ENCODE measurements at places on chromosomes 12 and 14.

GRCh38 chr14:28577711-28578131 is 188.9 kb upstream of the FOXG1 start:
- DNase-seq: no peak

- no peak for DNase-seq
These were observed 60.4 kb upstream of the KTN1 start for GRCh38 chr14:55519473-55520080.

DNA sequence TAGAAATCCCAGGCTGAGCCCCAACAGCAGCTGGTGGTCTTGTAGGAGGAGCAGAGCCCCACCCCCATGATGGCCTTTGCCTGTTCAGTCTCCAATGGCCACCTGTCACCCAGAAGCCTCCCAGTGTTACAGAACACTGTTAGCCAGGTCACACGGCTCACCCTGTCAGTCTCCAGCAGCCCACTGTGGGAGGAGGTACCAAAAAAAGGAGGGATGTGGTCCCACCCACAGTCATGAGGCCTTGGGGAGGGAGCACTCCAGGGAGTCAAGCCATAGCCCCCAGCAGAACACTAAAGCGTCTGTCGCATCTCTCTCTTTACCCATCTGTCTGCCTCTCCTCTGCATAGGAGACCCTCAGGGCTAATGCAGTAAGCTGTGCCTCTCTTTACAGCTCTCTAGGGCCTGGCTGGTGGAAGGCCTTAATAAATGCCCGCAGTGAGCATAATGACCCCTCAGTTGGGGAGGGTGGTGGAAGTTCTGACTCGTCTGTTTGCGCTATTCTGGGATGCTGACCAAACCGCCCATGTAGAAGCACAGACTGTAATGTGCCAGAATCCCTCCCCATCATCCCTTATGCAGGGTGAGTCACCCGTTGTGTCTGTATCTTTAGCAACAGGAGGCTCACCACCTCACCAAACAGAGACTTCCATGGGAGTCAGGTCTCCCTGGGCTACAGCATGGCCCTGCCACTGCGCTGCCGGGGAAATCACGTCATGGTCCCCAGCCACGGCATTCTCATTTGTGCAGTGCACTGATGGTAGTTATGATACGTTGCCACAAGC is 14.6 kb downstream of the C14orf132 start:
- DNase-seq: no peak

DNA sequence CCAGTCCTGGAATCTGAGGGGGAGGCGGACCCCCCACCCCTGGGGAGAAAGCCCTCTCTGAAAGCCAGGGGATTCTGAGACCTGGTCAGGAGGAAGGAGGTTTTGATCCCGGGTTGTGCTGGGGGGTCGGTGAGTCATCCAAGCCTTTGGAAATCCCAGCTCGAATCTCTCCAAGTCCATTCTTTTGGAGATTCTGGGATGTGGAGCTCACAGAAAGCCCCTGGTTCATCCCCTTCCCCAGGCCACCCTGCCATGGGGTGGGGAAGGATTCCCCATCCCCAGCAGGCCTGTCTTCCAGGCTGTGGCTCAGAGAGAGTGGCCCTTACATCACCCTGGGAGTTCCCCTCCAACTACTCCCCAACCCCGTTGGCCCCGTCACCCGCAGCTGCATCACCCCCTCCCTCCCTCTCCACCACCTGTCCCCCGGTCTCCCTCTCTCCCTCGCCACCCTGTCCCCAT is 14.3 kb downstream of the EXOC3L4 start:
- no peak for DNase-seq

GRCh38 chr14:91272341-91273272 is 28.1 kb upstream of the GPR68 start:
- DNase-seq: no peak

GRCh38 chr14:74905595-74906142 is 17.4 kb downstream of the RPS6KL1 start:
- DNase-seq: peak; percentile 69

DNA sequence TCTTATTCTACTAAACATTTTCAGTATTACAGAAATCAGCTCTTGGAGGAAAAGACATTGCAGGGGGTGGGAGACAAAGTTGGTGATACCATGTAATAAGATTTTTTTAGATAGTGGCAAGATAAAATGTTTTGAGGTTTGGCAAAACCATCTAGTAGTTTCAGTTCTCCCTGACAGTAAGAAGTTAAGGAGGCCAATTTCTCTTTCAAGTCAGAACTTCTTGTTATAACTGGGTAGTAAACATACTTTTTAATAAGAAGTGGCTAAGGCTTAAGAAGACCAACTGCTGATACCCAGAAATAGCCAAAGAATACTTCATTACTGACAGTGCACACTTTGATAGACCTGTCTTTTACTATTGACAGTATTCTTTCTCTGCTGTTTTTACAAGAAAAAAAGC is 452.3 kb downstream of the DIO2 start:
- no peak for DNase-seq

DNA sequence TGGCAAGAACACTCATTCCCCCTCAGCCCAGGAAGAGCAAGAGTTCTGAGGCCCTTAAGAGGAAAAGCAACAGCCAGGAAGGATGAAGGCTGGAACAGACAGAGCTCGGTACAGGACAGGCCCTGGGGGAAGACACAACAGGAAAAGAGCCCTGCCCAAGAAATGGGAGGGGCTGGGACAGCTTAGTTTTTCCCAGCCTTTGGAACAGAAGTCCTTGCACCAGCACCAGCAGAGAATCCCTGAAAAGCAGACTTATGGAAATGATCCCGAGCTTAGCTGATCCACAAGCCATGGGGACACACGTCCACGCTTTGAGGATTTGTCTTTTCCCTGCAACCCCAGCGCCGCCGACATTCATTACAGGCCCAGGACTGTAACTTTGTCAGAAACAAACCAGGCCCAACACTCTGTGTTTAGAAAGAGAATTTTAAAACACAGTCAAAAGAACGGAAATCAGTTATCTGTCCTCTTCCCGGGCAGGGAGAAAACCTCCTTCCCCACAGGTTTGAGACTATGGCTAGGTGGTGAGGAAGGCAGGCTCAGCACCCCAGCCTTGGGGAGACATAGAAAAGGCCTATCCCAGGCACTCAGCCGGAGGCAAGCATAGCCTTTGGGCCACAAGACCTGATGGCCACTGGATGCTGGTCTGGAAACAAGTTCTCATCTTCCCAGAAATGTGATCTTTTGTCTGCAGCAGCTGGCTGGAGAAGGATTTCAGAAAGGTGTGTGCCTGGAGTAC is 4.0 kb upstream of the AVIL start:
- no peak for DNase-seq

DNA sequence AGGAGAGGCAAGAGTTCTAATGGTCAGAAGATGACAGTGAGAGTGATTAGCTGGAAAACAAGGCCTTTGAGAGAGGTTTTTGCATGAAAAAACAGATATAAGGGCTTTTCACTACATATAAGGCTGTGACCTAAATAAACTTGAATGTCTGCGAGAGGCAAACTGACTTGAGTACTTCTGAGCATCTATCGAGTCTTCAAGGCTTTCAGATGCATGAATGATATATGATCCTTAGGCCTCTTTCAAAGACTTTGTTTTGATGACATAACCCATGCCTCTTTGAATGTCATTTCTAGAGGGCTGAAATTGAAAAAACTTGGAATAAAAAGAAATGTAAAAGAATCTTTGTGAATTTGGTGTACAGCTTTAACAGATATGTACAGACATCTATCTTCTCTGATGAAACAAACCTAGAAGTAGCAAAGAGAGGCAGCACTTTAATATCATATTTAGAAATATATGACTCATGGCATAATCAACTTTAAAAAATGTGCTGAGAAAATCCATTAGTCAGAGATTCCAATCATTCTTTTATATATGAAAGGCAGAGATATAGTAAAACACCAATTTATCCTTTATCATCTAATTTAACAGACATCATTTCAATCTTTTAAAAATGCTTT is 72.6 kb downstream of the PPM1H start:
- DNase-seq: no peak

DNA sequence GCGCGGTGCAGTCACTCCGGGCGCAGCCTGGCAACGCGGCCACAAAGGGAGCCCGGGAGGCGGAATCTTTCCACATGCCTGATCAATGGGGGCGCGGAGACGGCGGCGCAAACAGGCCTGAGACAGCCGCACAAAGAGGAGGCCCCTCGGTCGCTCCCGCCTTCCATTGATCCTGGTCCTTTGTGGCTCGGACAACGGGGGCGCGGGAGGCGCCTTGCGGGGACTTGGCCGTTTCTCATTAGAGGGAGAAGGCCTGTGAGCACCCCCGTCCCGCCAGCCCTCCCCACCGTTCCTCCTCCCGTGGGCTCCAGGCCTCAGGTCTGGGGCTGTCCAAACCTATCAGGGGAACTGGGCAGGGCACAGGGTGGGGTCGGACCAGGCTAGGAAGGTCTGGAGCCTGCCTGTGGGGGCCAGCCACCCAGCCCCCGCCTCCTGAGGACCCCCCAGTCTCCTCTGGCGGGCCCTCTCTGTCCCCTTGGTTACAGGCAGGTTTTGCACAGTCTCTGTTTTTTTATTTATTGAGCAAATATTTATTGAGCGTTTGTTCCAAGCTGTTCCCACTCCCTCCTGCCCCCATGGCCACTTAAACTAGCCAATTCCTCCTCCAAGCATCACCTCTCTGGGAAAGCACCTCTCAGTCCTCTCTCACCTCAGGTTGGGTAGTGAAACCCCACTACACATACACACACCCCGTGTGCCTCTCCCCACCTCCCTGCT is 29.0 kb upstream of the MSI1 start:
- DNase-seq: no peak

DNA sequence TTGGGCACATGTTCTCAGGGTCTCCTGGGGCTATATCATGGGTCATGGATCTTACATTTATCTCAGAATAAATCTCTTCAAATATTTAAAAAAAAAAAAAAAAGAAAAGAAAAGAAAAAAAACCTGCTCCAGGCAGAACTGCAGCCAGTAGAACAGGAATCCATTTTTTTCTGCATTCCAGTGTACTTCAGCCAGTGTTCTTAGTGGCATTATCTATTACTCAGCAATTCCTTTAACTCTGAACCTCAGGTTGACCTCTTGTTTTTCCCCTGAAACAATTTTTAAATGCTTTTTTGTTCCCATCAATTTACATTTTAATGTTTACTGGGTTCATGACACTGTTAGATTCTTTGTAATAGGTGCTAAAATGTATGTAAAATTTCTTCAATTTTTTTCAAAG is 66.7 kb upstream of the STXBP6 start:
- no peak for DNase-seq

GRCh38 chr12:120056739-120057138 is 59.8 kb downstream of the RAB35 start:
- DNase-seq: no peak

DNA sequence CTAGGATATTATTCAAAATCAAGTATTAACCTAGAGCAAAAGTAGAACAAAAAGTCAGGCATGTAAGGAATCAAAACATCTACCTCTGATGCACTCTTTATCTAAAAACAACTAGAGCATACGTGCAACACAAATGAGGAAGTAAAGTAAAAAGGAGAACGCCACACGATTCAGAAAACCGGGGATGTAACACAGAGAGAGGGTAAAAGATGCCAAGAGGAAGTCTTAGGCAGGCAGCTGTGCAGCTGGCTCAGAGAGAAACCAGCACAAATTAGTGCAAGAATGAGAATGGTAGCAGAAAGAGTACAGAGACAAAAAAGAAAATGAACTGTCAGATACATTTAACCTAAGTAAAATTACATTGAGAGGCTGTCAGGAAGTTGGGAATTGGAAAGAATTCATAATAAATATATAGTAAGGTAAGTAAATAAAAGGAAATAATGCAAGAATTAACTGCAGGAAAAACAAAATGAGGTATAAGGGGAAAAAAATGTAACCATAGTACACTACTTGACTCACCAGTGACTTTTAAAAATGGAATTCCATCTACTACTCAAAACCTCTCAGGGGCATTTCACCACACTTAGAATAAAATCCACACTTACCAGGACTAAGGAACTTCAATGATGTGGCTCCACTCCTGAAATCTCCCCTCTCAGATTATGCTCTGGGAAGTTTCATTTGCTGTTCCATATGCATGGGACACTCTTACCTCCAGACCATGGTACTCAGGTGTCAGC is 17.1 kb downstream of the BCAT1 start:
- no peak for DNase-seq

DNA sequence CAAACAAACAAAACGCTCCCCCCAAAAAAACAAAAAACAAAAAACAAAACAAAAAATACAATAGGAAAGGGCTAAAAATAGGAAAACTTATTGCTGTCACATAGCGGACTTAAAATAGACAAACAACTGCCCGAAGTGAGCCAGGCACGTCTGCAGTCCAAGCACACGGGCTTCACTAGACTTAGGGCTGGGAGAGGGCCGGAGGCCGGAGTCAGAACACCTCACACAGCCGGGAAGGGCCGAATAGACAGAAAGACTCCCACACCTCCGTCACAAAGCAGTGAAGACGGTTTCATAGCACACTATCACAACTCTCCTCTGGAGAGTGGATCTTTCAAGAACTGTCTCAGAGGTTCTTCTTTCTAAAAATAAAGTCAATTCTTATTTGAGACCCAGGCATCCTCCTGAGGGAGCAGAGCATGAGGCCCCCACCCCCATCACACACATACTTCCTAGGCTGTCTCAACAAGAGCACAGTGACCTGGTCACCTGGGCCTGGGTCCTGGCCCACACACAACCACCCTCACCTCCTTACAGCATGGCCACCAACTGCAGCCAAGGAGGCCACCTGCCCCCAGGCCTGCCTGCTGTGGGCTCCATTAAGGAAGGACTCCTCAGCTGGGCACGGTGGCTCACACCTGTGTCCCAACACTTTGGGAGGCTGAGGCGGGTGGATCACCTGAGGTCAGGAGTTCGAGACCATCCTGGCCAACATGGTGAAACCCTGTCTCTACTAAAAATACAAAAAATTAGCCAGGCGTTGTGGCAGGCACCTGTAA is 6.7 kb downstream of the BAG5 start:
- no peak for DNase-seq

DNA sequence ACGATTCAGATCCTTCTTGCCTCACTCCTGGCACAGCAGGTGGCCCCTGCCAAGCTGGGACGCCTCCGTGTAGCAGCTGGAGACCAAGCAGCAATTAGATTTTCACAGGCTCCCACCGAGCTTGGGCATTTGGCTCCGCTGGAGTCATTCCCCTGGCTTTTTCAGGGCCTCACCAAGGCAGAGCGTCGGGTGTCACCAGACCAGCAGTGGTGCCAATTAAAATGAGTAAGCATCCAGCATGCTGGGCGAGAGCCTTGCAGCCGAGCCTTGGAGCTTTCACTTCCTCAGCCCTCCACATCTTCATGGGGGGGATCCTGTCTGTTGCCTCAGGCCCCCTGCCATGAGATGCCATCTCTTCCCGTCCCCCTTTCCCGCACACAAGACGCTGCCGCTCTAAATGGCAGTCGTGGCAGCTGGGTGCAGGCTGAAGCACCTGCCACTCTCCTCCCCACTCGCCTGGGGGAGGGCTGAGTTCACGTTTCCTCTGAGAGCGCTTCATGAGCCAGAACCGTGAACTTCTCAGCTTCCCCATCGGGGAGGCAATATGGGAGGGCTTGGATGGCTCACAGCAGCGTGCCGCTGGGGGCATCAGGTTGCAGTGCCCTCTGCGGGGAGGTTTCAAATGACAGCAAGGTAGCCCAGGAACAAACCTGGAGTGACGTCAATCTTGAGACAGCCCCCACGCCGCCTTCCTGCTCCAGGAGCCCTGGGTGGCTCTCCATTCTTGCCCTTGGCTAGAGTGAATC is 11.7 kb downstream of the TPCN1 start:
- peak; percentile 47 for DNase-seq

Data from stimulated activated CD4-positive, alpha-beta T cell treated with anti-CD3 and anti-CD28 coated beads, Interleukin-15, amount 100 ng/mL, for 1 hour (primary cell).